ENCODE measurements at places on chromosomes 13 and 19. TPM values are rescaled to one million over a fixed set of nuclear protein-coding genes. Genes with fewer than 3 reads are reported as not detected.

GRCh38 chr13:109026266-109026665 is 396.9 kb downstream of the MYO16 start:
- DNase-seq = no peak

DNA sequence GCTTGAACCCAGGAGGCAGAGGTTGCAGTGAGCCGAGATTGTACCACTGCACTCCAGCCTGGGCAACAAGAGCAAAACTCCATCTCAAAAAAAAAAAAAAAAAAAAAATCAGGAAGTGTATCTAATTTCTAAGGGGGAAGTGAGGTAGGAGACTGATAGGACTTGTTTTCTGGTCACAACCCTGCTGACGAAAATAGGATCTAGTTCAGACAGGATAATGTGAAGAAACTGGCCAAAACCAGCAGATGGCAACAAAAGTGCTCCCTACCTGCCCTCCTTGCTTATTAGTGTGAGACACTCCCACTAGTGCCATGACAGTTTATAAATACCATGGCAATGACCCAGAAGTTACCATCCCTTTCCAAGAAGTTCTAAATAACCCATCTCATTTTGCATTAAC is 36.0 kb upstream of the KPNA3 start:
- DNase-seq = no peak

KLK8 gene
- total RNA-seq = not detected

GRCh38 chr13:46206143-46206542 is 5.6 kb upstream of the LRRC63 start:
- no peak for DNase-seq

- no peak for DNase-seq
These were observed 619.2 kb upstream of the SGCG start for GRCh38 chr13:22561581-22561980.

DNA sequence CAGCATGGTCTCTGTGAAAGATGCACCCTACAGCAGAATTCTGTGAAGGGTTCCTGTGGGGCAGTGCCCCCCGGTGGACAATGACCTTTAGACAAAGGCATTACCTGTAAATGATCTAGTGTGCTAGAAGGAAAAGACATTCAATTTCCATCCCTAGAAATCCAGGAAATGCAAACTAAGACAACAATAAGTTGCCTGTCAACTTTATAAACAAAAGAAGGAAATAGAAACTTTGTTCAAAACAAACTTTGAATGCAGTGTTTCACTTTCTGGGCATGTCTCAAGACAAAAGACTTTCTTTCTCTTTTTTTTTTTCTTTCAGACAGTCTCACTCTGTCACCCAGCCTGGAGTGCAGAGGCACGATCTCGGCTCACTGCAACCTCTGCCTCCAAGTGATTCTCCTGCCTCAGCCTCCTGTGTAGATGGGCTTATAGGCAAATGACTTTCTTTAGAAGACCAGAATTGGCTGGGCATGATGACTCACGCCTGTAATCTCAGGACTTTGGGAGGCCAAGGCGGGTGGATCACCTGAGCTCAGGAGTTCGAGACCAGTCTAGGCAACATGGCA is 15.5 kb downstream of the TEX101 start:
- no peak for DNase-seq

DNA sequence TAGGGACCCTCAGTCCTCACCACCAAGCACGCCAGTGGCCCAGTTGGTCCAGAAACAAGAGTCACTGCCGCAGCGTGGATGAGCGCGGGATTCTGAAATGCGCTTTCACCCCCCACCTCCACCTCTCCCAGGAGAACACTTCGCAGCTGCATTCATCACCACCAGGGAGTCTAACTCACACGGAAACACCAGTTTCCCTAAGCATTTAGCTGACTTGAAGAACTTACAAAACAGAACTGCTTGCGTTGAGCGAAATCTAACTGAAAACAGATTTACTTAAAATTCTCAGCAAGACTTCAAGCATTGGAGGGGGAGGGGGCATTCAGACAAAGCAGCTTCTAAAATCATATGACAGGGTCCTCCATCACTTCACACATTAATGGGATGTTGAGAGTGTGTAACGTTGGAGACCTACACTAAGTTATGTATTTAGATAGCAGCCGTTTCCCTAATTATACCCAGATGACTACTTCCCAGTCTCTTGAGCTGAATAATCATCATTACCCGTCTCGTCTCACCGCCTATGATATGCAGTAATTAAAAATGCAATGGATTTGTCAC is 258.2 kb upstream of the IRS2 start:
- no peak for DNase-seq

DNA sequence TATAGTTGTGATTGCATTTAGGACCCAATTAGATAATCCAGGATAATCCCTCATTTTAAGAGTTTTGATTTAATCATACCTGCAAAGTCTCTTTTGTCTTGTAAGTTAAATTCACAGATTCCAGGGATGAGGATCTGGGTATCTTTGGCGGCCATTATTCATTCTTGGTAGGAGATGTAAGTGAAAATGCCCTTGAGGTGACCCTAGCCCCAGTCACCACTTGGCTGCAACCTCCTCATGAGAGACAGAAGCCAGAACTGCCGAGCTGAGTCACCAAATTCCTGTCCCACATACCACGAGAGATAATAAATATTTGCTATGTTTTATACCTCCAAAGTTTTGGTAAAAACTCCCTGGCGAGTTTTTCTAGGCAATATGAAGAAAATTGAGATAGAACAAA is 389.4 kb downstream of the RFC3 start:
- DNase-seq = peak; percentile 70

DNA sequence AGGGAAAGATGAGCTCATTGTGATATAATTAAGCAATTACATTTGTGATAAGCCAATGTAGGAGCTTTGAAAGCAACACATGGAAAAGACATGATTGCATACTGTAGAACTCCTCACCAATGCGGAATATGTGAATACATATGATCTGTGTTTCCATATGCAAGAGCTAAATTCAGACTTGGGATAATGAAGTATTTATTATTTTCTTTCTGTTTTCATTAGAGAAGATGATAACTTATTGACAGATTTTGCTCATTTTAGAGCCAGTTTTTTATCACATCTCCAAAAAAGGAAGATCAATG is 14.2 kb downstream of the FAM124A start:
- no peak for DNase-seq

GRCh38 chr13:37869756-37870488 is at the start of gene TRPC4:
Gene TRPC4, minus strand, starts transcription at chr13:37869772. Its CDS starts 86,439 bp downstream, at chr13:37783333.
- peak; percentile 61 for DNase-seq

CEACAM16 gene
- total RNA-seq = not detected

DNA sequence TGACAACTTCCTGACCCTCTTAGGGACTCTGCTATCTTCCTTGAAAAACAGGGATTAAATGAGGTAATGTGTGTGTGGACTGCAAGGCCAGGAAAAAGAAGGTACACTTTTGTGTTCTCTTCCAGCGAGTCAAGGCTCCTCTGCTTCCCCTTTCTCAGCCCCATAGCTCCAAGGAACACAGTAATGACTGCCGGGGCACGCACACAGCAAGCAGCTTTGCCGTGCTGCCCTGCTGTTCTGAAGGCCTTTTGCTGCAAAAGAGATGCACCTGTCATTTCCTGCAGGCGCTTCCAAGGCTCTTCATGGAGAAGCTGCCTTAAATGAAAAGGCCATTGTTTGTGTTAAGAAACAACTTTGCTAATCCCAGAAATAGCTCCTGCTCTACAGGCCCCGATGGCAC is 84.6 kb downstream of the CYSLTR2 start:
- no peak for DNase-seq

DNA sequence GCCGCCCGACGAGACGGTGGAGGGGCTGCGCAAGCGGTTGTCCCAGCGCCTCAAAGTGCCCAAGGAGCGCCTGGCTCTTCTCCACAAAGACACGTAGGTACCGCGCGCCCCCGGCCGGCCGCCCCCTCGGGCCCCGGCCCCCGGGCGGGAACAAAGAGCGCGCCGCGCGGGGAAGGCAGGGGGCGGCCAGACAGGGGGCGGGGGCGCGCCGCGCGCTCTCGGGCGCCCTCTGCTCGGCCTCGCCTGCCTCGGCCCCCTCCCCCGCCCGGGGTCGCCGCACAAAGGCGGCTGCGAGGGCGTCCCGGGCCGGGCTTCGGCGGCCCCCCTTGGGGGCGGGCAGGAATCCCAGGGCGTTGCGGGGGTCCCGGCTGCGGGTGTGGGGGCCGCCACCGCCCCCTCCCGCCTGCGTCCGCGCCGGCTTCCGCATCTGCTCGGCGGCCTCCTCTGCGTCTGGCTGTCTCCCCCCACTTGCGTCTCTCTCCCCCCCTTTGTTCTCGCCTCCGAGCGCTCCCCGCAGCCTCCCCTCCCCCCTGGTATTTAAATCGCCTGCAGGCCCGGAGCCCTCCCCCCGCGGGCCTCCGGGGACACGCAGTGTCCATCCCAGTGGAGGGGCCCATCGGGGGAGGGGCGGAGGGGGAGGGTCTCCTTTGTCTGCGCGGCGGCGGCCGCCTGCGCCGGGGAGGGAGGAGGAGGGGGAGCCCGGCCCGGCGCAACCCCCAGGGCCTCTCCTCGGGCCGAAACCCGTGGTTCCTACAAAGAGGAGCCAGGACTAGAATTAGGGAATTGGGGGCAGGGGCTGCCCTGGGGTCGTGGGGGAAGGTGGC is 2.3 kb downstream of the MIDN start:
- peak; percentile 86 for DNase-seq

DNA sequence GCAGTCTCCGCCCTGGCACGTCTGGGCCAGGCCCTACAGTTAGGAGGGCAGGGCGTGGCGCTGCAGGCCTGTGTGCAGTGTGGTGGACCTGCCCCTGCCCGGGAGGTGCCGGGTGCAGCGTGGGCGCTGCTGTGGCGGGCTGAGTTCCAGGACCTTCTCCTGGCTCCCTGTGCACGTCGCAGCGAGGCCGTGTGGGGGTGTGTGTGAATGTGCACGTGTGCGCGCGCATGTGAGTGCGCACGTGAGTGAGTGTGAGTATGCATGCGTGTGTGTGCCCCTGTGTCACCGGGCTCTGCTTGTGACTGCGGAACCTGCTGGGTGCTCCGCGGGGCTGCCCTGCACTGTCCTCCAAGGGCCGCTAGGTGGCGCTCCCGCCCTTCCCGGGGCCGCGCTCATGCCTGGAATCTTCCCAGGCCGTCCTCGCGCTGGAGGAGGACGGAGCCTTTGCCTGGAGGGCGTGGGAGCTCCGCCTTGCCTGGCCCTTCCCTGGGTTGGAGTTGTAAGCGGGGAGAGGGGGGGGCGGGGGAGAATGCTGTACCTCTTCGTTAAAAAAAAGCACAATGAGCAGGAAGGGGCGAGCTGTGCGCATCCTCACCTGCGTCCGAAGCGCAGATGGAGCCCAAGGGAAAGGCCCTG is 79.3 kb downstream of the KDM4B start:
- peak; percentile 79 for DNase-seq

GRCh38 chr13:113843063-113843654 is 20.7 kb downstream of the GAS6 start:
- DNase-seq = no peak

ZNF835 gene
- total RNA-seq = not detected

DNA sequence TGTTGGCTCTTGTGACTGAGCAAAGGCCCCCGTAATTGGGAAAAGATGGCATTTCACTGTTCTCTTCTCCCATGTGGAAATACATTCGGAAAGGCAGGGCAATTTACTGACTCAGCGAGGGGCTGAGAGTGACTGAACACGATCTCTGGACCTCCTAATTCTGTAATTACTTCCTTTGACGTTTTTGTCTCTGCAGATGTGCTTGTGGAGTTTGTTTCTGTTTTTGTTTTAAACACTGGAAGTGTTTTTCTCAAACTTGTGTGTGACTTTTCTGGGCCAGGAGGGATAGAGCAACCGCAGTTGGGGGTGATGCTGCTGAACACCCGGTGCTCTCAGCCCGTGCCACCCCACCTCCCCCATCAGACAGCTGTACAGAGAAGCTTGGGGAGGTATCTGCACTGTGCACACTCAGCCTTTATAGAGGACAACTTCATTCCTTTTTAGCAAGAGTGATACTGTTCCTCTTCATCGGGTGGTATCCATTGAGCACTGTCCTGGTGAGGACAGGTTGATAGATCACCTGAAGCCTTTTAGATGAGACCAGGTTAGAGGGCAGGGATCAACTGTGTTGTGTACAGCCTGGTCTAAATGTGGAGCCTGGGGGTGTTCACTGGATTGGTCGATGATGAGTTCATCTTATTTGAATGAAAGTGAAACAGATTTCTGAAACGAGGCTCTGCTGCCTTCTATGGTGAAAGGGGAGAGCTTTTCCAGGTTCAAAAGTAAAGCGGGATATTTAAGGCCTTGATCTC is 117.4 kb downstream of the ESD start:
- DNase-seq = peak; percentile 58

ZNF813 gene
- total RNA-seq = 0.88 TPM

DNA sequence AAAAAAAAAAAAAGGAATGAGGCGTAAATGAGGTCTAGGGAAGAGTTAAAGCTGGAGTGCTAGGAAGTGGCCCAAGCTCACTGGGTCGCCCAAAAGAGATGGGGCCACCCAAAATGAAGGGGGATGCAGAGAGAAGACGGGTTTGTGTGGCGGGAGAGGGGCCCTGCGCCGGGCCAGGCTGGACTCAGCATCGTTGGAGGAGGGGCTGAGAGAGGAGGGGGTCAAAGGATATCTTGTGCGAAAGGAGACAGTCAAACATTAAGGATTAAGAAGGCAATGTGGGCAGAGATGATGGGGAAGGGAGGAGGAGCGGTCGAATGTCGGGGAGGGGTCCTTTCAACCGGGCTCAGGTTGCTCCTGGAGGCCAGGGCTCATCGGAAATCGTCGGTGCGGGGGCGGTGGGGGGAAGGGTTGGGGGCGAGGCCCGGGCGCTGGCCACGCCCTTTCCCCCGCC is 825 bp upstream of the CARM1 start:
- no peak for DNase-seq

- DNase-seq = no peak
These were observed 1433.0 kb downstream of the UQCRFS1 start for GRCh38 chr19:27779954-27780353.

DNA sequence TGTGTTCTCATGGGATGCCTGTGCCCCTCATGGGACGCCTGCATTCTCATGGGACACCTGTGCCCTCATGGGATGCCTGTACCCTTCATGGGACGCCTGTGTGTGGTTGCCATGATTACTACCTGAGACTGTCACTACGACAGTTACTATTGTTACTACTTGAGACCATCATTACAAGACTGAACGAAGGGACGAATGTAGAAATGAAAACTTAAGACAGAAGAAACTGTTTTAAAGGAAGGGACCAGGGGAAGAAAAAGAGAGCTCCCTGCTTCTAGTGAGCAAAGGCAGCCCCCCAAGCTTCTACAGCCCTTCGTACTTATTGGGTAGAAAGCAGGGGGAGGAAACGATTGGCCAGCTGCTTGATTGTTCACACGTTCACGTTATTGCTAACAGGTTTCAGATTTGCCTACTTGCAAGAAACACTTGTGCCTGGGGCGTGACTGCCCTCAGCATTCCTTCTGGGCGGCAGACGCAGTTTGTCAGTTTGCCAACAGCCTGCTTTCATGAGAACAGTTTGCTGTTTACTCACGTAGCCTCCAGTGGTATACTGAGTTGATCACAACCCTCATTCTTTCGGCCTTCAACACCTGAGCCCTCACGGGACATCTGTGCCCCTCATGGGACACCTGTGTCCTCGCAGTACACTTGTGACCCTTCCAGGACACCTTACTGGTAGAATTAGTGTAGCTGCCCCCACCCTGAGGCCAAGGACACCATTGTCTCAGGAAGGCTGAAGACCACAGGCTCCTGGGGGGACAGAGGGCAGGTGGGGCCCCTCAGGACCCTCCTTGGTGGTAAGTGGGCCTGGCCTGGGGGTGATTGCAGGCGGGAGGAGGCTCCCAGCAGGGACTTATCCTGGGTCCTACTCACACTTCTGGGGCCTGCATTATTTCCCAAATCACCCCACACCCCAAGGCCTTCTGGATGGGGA is 2.5 kb upstream of the S1PR4 start:
- peak; percentile 86 for DNase-seq
